ENCODE measurements at places on chromosomes 16 and 17.

DNA sequence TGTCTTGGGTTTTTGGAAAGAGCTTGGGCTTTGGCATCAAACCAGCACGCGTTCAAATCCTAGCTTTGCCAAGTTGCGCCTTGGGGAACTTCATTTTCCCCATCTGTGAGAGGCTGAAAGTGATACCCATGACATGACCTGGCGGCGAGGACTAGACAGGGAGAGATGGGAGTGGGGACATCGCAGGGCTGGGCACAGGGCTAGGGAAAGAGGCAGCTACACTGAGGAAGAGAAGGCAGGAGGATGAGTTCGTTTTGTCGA lies 202.9 kb downstream of the IRF8 start:
- DNase-seq, result no peak

DNA sequence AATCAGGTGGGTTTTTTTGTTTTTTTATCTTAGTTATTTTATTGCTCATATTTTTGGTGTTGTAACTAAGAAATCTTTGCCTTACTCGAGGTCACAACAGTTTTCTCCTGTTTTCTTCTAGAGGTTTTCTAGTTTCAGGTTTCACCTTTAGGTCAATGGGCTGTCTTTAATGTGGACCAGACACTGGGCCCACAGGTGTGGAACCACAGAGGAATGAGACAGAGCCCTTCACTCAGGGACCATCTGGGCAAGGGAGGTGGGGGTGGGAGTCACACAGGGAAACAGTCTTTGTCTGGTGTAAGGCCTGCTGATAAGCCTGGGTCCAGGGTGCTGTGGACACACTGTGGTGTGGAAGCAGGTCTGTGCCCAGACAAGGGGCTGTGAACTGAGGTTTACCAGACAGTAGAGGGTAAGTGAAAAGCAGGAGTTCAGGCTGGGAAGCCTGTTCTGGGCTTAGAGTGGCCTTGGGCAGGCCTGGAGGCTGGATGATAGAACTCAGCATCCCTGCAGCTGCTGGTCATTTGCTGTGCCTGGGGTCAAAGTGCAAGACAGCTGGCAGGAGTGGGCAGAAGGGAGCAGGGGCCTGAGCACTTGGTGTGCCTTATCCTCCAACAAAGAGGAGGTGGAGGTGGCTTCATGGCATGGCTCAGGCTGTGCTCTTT lies 75.6 kb downstream of the SPECC1 start:
- DNase-seq, result no peak

- DNase-seq, result no peak
These were observed 10.3 kb upstream of the SRCAP start for GRCh38 chr16:30688701-30689100.

DNA sequence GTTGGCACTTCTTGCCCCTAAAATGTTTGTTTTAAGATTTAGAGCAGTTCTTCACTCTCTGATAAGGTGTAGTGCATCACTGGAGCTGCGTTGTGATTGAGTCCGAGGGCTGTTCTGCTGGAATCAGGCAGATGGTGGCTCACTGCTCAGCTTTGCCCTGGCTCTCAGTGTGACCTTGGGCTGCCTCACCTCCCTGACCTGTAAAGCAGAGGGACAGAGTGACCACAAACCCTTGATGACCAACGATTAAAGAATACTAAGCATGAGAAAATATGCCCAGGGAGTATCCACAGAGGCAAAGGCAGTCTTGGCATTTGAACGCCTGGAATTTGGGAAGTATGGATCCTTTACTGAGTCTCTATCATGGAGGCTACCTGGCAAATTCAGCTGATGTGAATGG lies 18.1 kb downstream of the CMIP start:
- DNase-seq, result no peak

DNA sequence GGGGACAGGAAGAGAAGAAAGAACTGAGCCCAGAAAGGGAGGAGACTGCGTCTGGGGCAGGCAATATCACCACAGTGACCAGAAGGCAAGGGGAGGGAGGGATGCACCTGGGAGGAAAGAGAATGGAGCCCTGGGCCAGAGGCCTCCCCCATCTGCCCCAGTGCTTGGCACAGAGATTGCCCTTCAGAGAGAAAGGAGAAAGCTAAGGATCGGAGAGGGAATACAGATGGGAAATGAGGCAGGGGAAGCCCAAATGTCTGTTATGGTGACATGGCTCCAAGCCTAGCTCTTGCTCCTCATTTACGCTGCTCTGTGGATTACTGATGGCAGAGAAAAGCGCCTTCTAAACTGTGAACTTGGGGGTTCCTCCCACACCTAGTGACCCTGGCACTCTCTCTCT lies 47.2 kb downstream of the PIPOX start:
- no peak for DNase-seq

GRCh38 chr17:83196024-83196365 lies 116.6 kb downstream of the METRNL start:
- DNase-seq, result peak; percentile 59

- peak; percentile 25 for DNase-seq
These were observed 8.2 kb downstream of the CENPX start for GRCh38 chr17:82014432-82014831.

- DNase-seq, result no peak
These were observed 100.1 kb downstream of the IRF8 start for GRCh38 chr16:85998868-85999729.

DNA sequence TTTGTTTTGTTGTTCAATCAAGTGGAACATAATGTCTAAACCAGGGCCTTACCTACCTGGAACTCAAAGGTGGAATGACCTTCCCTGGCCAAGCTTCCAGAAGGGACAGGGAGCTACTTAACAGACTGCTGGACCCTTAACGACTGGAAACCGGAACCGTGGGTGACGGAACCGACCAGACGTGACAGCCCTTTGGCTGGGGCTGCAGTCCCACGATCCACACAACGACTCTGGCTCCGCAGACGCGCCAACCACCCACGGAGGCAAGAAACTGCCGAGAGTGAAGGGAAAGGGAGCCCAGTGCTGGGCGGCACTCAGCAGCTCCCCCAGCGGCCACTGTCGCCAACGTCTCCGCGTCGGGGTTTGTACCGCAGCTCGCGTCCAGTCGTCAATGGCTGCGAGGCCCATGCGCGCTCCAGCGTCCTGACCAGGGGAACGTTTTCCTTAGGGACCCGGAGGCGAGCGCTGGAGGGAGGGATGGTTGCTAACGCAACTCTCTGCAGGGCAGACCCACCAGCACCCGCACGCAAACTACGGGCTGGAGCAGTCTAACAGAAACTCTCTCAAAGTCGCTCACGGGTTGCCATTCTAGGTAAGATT lies 5.5 kb upstream of the KIF22 start:
- DNase-seq, result no peak

- DNase-seq, result no peak
These were observed 143.2 kb downstream of the IRX5 start for GRCh38 chr16:55073830-55074229.

- peak; percentile 68 for DNase-seq
These were observed 59.4 kb downstream of the NUP93 start for GRCh38 chr16:56789360-56789759.

GRCh38 chr17:72977771-72978417 lies 114.6 kb downstream of the SLC39A11 start:
- DNase-seq, result peak; percentile 18

GRCh38 chr16:3157229-3158025 lies 22.6 kb downstream of the ZNF213 start:
- DNase-seq, result peak; percentile 87

GRCh38 chr16:4372578-4373355 lies 1.1 kb downstream of the VASN start:
- DNase-seq, result peak; percentile 66

DNA sequence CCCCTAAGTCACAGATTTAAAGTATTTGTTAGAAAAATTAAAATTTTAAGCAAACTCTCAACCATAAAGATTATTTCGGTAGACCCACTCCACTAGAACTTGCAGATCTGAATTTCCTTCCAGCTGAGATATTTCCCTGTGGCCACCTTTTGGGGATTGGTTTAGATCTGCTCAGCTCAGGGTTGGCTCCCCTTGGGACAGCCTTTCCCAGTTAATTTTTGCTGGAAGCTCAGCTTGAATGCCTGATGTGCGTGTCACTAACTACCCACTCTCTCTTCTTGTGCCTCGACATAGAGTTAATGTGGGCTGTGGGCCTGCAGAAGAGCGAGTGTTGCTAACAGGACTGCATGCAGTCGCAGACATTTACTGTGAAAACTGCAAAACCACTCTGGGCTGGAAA lies 57.6 kb downstream of the YPEL2 start:
- no peak for DNase-seq

GRCh38 chr17:49435671-49436029 lies 21.0 kb upstream of the PHB1 start:
- no peak for DNase-seq

- peak; percentile 70 for DNase-seq
These were observed 166.3 kb upstream of the FOXF1 start for GRCh38 chr16:86343796-86344585.

- DNase-seq, result no peak
These were observed 15.5 kb upstream of the TIMP2 start for GRCh38 chr17:78940708-78941107.

GRCh38 chr17:53629188-53629587 lies 193.5 kb upstream of the KIF2B start:
- DNase-seq, result no peak

GRCh38 chr17:7380321-7380720 lies 568 bp upstream of the TNK1 start:
- peak; percentile 24 for DNase-seq

Measured in MCF 10A (cell line).